Activated CD8-positive, alpha-beta memory T cell treated with anti-CD3 and anti-CD28 coated beads for 1 hour (primary cell): ENCODE measurements at places on chromosomes 1 and 21.

- DNase-seq, result peak; percentile 65
Measured at GRCh38 chr1:9289090-9289534, 3.6 kb upstream of the SPSB1 start.

GRCh38 chr1:13550663-13551062, 33.0 kb upstream of the PDPN start:
- DNase-seq, result no peak

- DNase-seq, result no peak
Measured at GRCh38 chr1:201050515-201051277, 27.2 kb upstream of the KIF21B start.

GRCh38 chr1:231694465-231695077, 68.0 kb downstream of the DISC1 start:
- no peak for DNase-seq

DNA sequence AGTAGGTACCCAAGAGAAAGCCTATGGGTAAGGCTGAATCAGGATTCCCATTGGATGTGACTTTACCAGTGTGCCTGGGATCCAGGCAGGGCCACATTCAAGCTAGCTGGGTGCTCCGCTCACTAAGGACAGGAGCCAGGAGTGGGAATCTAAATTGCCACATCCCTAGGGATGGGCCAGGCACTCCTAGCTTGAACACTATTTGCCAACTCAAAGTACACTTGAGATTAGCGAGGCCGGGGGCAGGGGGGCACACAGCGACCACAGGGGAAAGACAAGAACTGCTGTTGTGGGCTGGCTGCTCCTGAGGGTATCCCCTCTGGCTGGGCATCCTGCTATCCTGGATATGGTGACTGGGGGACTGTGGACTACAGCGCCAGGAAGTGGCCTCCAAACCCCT, 4.3 kb downstream of the SLC45A3 start:
- DNase-seq, result no peak

- no peak for DNase-seq
Measured at GRCh38 chr1:177103005-177103852, 61.3 kb downstream of the ASTN1 start.

DNA sequence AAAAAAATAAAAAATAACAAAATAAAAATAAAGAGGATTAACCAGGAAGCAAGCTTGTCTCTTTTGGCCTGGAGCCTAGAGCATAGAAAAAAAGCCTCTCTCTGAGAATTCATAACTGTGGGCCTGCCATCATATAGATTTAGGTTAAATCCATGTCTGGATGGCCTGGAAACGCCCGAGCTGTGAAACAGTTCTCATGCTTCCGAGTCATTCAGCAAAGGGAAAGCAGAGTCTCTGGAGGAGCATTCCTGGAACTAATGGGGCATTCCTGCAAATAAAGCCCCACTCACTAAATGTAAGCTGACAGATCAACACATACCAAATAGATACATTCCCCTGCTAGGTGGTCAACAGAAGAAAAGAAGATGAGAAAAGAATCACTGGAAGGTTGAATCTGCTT, 75.8 kb upstream of the GNG4 start:
- DNase-seq, result no peak

GRCh38 chr1:229135773-229136172, 135.1 kb upstream of the RAB4A start:
- no peak for DNase-seq

DNA sequence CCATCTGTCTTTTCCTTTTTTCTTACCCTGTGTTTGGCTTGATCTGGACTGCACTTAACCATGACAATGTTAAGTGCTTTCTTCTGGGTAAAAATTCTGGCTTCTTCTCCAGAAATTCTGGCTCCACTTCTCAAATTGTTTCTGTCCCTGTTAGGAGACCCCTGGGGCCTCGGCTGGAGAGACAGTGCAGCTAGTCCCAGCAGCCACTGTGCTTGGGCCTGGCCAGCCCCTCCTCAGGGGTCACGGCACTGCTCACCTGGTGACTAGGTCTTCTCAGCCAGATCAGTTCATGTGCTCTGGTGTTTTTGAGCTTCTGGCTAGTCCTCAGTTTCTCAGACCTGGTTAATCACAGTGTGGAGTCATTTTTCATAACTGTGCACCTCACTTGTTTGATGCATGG, 72.4 kb downstream of the ADARB1 start:
- no peak for DNase-seq

DNA sequence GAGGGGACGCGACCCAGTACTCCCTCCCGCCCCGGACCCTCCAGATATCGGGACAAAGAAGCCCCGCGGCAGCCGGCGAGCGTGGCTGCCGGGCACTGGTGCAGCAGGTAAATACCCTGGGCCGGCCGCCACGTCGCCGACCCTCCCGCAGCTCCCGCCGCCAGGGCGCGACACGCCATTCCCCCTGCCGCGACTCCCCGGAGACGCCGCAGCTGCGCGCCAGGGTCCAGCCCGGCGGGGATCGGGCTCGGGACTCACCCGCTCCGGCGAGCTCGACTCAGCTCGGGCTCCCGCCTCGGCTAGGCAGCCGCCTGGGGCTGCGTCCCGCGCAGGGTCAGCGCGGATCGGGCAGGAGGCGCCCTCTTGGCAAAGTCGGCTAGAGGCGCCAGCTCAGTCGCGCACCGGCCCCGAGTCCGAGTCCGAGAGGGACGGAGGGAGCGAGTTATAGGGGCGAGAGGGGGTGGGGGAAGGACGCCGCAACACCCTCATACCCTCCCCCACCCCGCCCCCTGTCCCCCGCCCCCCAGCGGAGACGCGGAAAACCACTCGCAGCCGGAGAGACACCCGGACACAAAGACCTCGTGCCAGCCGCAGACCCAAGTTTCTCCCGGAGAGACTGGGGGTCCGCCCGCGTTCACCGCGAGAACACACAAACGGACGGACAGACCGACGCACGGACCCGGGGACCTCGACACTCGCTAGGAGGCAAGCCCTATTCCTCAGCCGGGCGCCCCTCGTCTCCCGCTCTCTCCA, 985 bp downstream of the SYT6 start:
- DNase-seq, result no peak

- DNase-seq, result no peak
Measured at GRCh38 chr1:182035097-182035770, 26.3 kb downstream of the ZNF648 start.

- no peak for DNase-seq
Measured at GRCh38 chr1:197336571-197336970, 68.5 kb downstream of the CRB1 start.

GRCh38 chr1:87968197-87968955, 639.7 kb downstream of the LMO4 start:
- DNase-seq, result no peak

DNA sequence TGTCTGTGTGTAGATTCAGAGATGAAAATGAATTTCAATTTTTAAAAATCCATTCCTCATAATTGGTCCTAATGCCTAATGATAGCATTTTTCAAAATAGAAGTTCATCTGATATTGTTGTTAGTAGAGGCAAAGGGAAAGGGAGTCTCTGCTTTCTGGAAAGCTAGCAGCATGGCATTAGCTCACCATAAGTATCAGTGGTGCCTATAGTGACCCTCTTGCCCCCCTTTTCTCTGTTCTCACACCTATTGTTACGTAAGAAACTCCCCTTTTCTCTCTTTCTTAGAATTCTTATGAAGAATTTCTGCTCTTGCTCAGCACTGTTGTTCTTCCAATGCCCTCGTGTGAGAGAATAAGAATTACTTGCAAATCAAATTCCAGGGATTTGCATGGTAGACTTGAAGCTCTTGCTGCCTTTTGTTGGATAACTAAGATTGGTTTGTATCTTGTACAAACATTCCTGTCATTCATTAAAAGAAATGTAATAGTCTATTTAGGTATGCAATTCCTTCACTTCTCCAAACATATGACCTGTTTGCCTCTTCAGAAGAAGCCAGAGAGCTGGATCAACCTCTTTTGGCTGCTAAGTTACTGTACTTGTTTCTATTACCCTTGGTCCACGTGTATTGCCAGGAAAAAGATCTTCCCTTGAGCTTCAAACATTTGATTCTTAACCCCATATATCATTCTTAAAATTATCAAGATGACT, 69.2 kb upstream of the MAGI3 start:
- DNase-seq, result no peak
